ENCODE measurements at places on chromosomes 3 and 15.

DNA sequence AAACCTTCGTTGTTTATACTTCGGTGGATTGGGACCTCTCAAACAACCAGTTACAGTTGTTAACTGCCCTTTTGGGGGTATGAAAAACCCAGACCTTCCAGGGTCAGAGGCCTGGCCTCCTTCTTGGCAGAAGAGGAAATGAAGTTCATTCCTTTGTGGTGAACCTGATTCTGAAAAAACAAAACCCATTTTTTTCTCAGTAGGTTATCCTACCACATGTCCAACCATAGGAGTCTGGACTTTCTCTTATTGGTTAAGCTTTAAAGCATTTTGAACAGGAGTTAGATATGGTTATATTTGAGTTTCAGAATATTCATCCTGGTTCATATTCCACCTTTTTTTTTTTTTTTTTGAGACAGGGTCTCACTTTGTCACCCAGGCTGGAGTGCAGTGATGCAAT lies 7.2 kb upstream of the LACTB start:
- no peak for DNase-seq

DNA sequence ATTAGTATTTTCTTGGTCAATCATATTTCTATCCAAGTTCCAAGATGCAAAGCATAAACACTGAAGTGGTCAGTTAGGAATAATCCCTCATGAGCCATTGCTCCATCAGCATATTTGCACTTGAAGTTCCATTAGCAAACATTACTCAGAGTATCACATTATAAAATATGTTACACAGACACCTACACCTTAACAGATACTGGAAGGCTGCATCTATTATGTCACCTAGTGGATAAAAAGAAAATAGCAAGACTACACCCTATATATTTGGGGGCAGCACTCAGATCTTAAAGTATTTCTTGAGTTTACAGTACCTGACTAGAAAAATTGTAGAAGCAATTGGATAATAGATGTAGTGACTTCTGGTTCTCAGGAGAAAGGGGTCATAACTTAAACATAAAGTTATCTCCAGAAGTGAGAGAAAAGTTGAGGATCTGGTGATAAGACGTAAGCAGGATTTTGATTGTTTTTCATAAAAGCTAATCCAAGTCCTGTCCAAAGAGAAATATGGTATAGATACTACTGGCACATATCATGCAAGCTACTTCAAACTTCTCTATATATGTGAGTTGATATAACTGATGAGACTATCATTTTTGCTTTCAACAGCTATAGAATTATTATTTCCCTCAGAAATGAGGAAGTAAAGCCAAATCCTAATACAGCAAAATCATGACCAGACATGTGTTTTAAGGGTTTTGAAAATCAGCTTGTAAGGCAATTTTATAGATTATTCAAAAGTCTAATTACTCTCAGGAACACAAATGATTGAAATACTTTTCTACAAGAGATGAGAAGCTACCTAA lies 422.2 kb downstream of the GBE1 start:
- no peak for DNase-seq

DNA sequence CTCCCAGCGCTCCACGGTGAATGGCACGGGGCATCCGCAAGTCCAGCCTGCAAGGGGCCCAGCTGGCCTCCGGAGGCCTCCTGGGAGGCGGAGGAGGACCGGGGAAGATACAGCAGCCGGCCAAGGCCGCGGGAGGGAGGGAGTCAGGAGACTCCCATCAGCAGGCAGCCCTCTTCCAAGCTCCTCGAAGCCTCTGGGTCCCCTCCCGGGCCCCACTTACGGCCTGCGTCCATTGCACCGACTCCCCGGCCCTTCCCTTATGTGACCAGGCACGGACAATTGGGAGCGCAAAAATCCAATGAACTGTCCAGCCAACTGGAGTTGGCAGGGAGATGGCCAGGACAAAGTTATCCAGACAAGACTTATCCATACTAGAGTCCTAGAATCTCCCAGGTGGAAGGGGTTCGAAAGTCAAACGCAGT lies 668 bp downstream of the MFGE8 start:
- DNase-seq, result no peak

GRCh38 chr15:27692438-27692837 lies 406.7 kb downstream of the OCA2 start:
- DNase-seq, result no peak

DNA sequence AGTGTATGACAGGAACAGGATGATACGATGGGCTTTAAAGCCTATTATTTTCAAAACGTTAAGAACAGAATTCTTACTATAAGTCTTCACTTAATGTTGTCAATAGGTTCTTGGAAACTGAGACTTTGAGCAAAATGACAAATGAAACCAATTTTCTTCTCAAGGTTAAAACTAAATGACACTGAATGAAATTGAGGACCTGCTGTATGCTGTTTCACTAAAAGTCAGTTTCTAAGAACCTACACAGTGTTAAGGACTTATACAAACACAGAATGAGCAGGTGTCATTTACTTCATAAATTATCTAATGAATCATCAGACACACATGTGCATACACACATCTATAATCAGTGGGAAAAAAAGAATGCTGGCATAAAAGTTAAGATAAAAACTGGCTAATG lies 106.9 kb downstream of the RFTN1 start:
- no peak for DNase-seq

DNA sequence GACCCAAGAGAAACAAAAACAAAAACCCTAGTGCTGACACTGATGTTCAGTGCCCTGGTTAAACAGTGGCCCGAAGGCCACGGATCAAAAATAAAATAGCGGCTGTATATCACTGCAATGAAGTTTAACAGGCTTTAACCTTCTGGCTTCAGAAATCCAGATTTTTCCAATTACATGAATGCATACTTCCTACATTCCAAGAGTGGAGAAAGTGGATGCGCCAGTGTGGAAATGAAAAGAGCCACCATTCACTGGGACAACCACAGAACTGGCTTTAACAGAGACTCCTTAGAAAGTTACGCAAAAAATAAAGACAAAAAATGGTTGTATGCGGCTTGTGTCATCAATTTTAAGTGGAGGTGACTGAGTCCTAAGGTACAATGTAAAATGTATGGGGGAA lies 522.2 kb downstream of the FHIT start:
- no peak for DNase-seq

DNA sequence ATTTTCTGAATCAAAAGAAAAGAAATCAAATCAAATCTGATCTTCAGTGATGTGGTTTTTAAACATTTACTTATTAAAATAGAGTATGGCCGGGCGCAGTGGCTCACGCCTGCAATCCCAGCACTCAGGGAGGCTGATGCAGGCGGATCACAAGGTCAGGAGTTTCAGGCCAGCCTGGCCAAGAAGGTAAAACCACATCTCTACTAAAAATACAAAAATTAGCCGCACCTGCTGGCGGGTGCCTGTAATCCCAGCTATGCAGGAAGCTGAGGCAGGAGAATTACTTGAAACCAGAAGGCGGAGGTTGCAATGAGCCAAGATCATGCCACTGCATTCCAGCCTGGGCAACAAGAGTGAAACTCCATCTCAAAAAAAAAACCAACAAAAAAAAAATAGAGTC lies 169.1 kb downstream of the ULK4 start:
- no peak for DNase-seq

GRCh38 chr3:149813367-149814281 lies 609 bp downstream of the RNF13 start:
- peak; percentile 7 for DNase-seq

DNA sequence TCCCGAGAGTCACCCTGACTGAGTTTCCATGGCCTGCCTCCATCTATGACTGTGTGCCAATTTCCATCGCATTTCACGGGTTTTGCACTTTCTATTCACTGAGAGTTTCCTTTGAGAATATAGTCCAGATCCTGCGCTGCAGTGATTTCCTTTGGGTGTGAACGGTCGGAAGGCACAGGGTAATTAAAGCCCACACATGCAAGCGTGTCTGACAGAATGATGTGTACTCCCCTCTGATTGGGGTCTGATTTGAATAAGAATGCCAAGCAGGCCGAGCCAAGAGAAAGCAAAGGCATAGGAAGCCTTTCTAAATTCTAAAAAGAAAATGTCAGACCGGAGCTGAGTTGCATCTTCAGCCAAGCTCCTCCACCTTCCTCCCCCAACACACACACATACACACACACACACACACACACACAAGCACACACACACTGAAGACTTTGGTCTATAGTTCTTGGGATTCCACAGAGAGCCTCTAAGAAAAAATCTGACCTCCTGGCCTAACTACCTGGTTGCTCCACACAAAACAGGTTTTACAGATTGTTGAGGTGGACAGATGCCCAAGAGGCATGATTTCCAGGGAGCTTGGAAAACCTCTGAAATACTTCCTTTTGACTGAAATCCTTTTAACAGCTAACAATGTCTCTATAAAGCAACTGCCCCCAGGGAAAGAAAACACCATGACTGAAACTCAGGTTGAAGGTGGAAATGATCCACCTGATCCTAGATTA lies 59.7 kb upstream of the LRRN1 start:
- no peak for DNase-seq

DNA sequence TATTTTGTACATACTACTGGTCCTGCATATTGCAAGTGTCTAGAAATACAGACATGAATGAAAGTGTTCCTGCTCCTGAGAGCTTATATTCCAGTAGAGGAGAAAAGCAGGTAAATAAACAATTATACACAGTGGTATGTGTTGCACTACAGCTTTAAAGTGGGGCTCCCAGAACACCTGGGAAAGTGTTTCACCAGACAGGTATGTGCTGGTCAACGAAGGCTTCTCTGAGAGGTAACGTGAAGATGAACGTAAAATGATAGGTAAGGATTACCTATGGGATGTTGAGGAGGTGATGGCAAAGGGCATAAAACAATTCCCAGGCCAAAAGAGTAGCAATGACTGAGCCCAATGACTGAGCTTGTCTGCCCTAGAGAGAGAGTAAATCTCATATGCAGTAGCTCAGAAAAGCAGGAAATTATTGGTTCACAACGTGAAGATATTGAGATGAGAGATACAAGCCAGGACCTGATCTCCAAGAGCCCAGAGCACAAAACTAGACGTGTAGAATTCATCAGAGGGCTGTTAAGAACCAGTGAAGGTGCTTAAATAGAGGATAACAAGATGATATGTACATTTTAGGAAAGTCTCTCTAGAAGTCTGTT lies 459.1 kb upstream of the BCHE start:
- no peak for DNase-seq

DNA sequence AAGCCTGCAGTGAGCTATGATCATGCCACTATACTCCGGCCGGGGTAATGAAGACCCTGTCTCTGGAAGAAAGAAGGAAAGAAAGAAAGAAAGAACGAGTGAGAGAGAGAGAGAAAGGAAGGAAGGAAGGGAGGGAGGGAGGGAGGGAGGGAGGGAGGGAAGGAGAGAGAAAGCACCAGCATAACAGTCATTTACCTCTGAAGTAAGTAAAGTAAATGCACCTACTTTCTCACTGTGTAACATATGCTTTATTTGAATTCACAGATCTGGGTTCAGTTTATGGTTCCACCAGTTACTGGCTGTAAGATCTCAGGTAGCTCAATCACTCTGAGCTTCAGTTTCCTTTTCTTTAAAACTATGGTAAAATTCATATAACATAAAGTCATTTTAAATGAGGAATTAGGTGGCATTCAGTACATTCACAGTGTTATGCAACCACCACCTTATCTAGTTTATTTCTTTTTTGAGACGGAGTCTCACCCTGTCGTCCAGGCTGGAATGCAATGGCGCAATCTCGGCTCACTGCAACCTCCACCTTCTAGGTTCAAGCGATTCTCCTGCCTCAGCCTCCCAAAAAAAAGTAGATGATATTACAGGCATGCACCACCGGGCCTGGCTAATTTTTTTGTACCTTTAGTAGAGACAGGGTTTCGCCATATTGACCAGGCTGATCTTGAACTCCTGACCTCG lies 16.1 kb upstream of the RAD54L2 start:
- no peak for DNase-seq

DNA sequence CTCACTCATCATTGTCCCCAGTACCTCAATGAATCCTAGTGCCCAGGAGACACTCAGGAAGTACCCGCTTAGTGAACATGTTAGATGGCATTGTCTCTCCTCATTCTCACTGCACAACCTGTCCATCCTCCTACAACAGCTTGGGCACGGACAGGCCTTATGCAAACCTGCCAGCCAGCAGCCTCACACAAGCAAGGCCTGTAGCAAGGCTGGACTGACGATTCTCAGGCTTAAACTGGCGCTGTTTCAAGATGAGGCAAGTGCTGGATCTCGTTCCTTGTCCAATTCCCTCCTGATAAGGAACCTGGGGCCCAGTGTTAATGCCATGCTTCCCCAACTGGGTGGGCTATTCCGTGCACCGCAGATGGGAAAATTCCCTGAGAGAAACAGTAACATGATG lies 59.0 kb downstream of the CDCP1 start:
- DNase-seq, result no peak

DNA sequence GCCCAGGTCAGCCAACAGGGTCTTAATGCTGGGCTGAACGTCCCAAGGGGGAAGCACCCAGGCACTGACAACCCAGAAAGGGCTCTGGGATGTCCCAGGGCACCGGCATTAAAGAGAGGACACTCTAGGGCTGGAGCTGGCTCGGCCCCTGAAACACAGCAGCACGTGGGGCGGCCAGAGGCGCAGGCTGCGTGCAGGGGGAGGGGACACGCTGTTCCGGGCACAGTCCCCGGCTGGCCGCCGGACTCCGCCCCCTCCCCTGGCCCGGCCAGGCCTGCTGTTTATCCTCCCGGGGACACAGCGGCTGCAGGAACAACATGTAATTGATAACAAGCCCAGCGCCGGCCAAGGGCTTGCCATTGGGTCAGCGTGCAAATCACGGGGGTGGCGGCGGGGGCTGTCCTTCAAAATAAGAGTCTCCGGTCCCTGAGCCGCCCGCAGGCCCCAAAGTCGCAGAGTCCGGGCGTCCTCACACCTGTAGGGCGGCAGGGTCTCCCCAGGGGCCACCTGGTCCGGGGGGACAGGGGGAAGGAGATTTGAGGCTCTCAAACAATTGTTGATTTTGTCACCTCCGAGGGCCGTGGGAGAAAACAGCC lies 1.3 kb downstream of the KLF15 start:
- peak; percentile 98 for DNase-seq

DNA sequence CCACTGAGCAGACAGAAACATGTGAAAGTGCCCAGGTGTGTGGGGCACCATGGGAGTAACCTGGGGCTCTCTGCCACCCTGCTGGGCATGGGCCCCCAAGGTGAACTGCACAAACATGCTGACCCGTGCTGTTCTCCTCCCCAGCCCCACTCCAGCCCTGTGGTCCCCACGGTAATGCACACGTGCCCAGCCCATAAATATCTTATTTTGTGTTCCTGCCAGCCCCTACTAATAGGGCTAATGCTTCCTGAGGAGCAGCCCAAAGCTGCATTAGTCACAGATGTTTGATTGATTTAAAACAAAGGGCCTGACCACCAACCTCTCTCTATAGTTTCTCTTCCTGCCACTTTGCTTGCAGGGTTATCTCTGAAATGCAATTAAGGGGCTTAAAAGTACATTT lies 95.4 kb downstream of the ABHD5 start:
- DNase-seq, result peak; percentile 73

- no peak for DNase-seq
Observed at GRCh38 chr3:35598804-35599203, 40.5 kb upstream of the ARPP21 start.

GRCh38 chr3:178512647-178513046 lies 23.6 kb upstream of the KCNMB2 start:
- DNase-seq, result no peak

- no peak for DNase-seq
Observed at GRCh38 chr15:36658312-36658711, 78.9 kb downstream of the CDIN1 start.

GRCh38 chr15:68322796-68323195 lies 45.3 kb downstream of the FEM1B start:
- no peak for DNase-seq

- no peak for DNase-seq
Observed at GRCh38 chr3:196735751-196736150, 3.9 kb upstream of the PAK2 start.

Measured in BE2C (cell line).